ENCODE measurements at places on chromosomes 11 and 22. TPM values are rescaled to one million over a fixed set of nuclear protein-coding genes. Genes with fewer than 3 reads are reported as not detected.

The CYP2D6 gene
- 4.0 TPM for total RNA-seq

The OPCML gene
- total RNA-seq: 0.79 TPM

The DAGLA gene
- total RNA-seq: 7.8 TPM

The SDHD gene
- total RNA-seq: 67.9 TPM

The CALCB gene
- total RNA-seq: not detected

The OR8D4 gene
- not detected for total RNA-seq

The DTX4 gene
- 79.2 TPM for total RNA-seq

The CSF2RB gene
- total RNA-seq: 0.72 TPM

The TYR gene
- total RNA-seq: 6.2 TPM

The PRG3 gene
- total RNA-seq: not detected

The GRIK4 gene
- total RNA-seq: 0.72 TPM

The RBM4 gene
- total RNA-seq: 191 TPM

The OR5L2 gene
- not detected for total RNA-seq

The OLFML1 gene
- total RNA-seq: 0.83 TPM

The KCNK7 gene
- total RNA-seq: 1.1 TPM

The GGTLC2 gene
- total RNA-seq: not detected

The VEGFB gene
- total RNA-seq: 66.3 TPM

The LRFN4 gene
- total RNA-seq: 10.1 TPM

The USH1C gene
- total RNA-seq: 30.0 TPM

The GGTLC3 gene
- total RNA-seq: not detected

The TSPAN18 gene
- total RNA-seq: 52.8 TPM

The NCF4 gene
- total RNA-seq: not detected

The CRYBB3 gene
- total RNA-seq: not detected

The PARVG gene
- 0.21 TPM for total RNA-seq

The C11orf87 gene
- 0.33 TPM for total RNA-seq

The SCUBE1 gene
- total RNA-seq: 42.8 TPM

The RASSF10 gene
- 8.6 TPM for total RNA-seq

The MS4A1 gene
- total RNA-seq: not detected

The HBB gene
- total RNA-seq: not detected

The AGBL2 gene
- 5.8 TPM for total RNA-seq

The CBX7 gene
- 4.8 TPM for total RNA-seq
